ENCODE measurements at places on chromosomes 7 and 10. TPM values are rescaled to one million over a fixed set of nuclear protein-coding genes. Genes with fewer than 3 reads are reported as not detected.

DNA sequence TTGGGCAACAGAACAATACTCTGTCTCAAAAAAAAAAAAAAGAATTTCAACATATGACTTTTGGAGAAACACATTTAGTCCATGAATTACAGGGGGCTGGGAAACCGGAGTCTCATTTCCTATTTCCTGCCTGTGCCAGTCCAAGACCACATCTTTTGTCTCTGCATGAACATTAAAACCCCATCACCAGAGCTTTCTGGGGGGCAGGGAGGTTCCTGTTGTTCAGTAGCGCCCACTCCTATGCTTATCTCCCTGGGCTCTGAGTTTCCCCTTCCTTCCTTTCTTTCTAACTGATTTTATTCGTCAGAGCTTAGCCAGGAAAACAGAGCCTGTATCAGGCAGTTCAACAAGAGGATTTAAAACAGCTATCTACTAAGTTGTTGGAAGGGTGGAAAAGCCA is 119.3 kb downstream of the CALN1 start:
- DNase-seq: no peak

GRCh38 chr10:114095559-114096337 is 52.1 kb downstream of the ADRB1 start:
- DNase-seq: no peak

- DNase-seq: no peak
Measured at GRCh38 chr7:26135076-26135475, 16.9 kb upstream of the NFE2L3 start.

GRCh38 chr7:159010411-159010810 is 134.3 kb downstream of the VIPR2 start:
- DNase-seq: no peak

GRCh38 chr7:2306688-2307087 is 7.6 kb downstream of the SNX8 start:
- DNase-seq: peak; percentile 79

DNA sequence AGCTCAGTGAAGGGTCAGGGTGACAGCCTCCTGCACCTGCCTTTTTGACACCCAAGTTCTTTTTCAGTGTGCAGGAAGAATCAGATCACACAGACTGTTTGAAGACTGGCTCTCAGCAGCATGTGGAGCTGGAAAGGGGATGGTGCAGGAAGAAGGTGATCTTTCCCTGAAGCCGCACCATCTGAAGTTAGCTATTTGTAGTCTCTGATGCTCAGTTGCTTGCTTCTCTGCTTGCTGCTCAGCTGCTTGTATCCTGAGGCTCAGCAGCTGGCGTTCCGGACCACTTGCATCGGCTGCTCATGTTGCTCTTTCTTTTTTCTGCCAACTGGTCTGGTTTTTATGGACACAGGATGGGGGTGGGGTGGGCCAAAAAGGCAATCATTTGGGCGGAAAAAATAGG is 15.8 kb upstream of the DNMBP start:
- DNase-seq: no peak

DNA sequence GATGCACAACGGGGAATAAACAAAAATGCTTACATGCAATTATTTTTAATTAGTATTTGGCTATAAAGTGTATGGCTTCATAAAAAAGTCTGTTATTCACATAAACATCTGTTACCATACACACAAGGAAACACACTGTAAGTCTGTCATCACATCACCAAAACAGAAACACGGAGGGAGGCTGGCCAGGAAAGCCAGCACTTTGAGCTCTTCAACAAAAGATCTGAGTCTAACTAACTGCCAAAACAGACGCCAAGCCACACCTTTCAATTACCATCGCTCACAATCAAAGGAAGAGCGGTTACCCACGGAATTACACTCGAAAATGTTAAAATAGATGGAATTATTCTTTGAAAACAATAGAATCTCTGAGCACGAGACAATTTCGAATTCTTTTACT is 49.2 kb upstream of the MGMT start:
- no peak for DNase-seq

DNA sequence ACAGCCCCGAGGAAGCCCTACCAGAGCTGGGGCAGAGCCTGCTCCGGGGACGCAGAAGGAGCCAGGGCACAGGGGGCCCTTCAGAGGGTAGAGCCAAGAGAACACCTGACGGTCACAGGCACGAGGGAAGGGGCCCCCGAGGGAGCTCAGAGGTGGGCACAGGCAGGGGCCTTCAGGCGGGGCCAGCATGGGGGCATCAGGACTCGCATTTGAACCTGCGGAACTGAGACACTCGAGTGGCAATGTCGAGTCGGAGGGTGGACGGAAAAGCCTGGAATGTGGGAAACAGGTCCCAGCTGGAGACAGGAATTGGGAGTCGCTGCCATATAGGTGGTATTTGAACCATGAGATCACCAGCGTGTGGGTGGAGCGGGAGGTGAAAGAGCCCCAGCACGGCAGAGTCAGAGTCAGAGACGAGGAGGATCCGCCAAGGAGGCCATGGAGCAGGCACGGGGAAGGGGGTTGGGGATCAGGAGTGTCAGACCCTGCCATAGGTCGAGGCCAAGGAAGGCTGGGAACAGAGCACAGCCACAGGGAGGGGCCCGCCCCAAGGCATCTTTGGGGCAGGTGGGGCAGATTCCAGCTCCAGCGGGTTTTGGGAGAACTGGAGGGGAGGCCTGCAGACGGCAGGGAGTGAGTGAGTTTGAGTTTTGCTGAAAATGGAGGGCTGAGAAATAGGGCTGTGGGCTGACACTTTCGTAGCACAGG is 13.8 kb downstream of the STK32C start:
- DNase-seq: no peak

GRCh38 chr7:133298080-133298479 is 45.2 kb downstream of the EXOC4 start:
- DNase-seq: no peak

DNA sequence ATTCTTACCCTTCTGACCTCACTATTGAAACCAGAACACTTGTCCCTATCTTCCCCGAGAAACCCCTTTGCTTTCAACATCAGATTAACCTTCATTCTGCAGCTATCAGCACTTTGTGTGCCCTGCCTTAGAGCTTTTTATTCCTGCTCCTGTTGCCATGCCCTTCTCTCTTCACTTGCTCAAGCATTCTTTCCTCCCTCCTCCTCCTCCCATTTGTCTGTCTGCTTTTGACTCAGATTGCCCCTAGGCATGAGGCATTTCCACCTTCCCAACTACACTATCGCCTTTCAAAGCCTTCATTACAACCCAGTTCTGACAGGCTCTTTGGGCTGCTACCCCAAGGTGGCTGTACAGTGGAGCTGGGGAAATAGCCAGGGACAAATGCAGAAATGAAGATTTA is 143.3 kb downstream of the SLC25A13 start:
- DNase-seq: peak; percentile 84

- peak; percentile 43 for DNase-seq
Measured at GRCh38 chr10:32190890-32191491, 134.8 kb upstream of the KIF5B start.

DNA sequence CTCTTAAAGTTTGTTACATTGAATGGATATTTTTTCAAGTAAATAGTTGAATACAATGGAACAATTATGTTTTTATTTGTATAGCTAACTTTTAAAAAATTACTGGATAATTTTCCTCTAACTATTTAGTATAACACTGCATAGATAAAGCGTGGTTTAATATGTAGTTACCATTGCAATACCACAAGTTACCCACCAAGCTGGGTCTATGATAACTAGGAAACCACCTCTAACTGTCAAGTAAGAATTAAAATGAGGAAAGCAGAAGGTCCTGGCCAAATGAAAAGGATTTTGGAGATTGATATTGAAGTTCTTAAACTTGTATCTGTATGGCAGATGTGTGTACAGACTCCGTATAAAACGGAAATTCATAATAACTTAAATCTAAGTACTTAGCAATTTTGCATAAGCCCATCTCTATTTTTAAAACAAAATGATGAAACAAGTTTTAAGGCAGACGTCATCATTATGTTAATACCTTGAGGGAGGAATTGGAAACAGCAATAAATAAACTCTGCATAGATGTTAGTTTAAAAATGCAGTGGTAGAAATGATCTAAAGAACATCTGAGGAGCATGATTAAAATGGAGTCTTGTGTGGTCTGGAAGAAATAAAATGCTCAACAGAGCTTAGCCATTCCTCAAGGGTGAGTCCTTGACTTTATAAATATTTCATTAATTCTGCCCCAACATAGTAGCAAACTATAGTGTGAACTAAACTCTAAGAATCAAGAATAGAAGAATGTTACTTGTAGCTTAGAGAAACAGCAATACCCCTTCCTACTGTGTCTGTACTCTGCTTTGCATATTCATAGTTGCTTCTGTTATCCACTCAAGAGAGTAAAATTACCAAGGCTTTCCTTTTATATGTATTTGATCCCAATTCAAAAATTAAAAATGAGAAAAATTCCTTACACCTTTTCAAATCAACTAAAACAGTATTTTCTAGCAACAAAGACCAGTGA is 206.4 kb upstream of the FERD3L start:
- no peak for DNase-seq

DNA sequence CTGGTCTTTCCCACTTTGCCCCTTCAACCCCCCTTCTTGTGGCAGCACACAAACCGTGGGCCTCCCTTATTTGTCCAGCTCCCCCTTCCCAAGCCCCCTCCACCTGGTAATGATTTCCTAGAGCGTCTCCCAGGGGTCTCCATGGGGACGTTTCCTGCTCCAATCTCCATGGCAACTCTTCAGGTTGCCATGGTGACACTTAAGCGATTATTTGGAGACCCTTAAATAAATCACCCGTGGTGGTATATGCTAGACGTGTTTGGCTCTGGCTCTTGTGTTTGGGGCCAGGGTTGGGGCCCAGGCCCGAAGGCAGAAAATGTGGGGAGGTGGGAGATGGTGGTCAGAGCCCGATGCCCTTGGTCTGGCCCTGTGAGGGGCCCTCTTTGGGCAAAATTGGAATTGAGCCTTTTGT is 41.1 kb upstream of the DLG5 start:
- DNase-seq: no peak

- DNase-seq: no peak
Measured at GRCh38 chr7:88121335-88121734, 98.5 kb downstream of the SRI start.

- DNase-seq: peak; percentile 20
Measured at GRCh38 chr7:152574892-152575548, 100.9 kb downstream of the XRCC2 start.

DNA sequence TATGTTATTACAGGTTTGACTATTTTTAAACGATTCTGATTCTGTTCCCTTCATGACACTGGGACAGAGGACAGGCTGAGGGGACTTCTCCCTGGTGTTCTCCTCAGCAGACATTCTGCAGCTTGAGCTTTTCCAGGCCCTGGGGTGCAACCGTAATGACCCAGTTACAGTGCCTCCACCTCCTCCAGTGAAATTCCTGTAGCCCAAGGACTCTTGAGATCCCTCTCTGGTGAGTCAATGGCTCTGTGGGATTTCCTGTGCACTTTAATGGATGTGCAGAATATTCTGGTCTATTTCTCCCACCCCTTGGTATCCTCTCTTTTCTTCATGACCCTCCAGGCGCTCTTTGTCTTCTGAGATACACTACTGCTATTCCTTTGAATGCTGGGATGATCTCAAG is 319.3 kb downstream of the INHBA start:
- no peak for DNase-seq

- no peak for DNase-seq
Measured at GRCh38 chr7:25750744-25751508, 401.1 kb upstream of the NFE2L3 start.

GRCh38 chr10:94405406-94405805 is 3.1 kb downstream of the TBC1D12 start:
- no peak for DNase-seq

- DNase-seq: no peak
Measured at GRCh38 chr7:73418113-73418703, 15.4 kb upstream of the FZD9 start.

DNA sequence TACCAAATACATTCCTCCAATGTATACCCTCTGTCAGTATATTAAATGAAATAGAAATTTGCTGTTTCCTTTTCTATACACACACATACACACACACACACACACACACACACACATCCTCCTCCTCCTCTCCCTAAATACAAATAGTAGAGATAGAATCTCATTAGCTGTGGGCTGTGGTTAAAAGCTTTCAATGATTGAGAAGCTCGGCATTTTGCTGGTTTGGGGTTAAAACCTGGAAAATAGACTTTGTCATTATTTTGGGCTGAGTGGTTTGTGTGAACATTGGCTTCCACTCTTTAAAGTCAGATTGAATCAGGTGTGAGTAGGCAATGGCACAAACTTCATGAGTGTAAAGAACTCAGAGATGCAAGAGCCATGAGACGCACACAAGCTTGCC is 596.0 kb downstream of the XPNPEP1 start:
- no peak for DNase-seq

- DNase-seq: peak; percentile 37
Measured at GRCh38 chr10:109773288-109774120, 149.8 kb downstream of the XPNPEP1 start.

DNA sequence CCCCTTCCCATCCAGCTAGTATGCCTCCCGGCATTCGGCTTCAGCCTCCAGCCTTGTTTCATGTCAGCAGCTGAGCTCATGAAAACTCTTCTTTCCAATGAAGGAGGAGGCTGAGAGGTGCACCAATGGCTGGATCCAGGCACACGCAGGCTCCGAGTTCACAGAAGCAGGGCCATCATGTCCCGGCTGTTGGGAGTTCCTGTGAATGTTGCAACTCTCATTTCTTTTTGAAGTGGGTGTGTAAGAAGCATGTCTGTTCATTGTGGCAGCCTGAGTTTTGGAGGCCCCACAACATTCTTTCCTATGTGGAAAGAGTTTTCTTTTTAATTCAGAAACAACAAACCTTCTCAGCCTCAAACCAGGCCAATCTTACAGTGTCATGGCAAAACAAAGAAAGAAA is 89.7 kb downstream of the PTPRE start:
- DNase-seq: peak; percentile 33

DNA sequence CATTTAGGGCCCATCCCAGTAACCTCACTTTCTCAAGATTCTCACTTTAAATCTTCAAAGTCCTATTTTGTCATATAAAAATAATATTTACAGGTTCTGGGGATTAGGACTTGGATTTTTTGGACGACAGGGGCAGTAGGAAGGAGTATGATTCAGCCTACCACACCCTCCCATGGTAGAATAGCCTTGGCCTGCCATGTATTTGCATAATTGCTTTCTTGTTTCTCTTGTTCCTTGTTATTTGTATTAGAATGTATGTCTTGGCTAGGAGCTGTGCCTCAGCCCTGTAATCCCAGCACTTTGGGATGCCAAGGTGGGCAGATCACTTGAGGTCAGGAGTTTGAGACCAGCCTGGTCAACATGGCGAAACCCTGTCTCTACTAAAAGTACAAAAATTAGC is 92.5 kb downstream of the ELAPOR2 start:
- DNase-seq: no peak

NKX1-2 gene
- 2.1 TPM for total RNA-seq

BLVRA gene
- total RNA-seq: 39.4 TPM

INSYN2A gene
- not detected for total RNA-seq

RSPH10B gene
- 0.90 TPM for total RNA-seq

RBM33 gene
- total RNA-seq: 27.8 TPM

TNS3 gene
- total RNA-seq: 2.6 TPM

AGAP5 gene
- total RNA-seq: 3.7 TPM

GDF2 gene
- not detected for total RNA-seq

PLCE1 gene
- 0.26 TPM for total RNA-seq

SAMD9L gene
- 0.64 TPM for total RNA-seq

PSD gene
- total RNA-seq: under 0.01 TPM

Data from bronchial epithelial cell (primary cell).